Stimulated activated CD4-positive, alpha-beta T cell treated with anti-CD3 and anti-CD28 coated beads, Interleukin-4, amount 100 ng/mL, for 48 hours (primary cell): ENCODE measurements at places on chromosomes 11 and 22.

DNA sequence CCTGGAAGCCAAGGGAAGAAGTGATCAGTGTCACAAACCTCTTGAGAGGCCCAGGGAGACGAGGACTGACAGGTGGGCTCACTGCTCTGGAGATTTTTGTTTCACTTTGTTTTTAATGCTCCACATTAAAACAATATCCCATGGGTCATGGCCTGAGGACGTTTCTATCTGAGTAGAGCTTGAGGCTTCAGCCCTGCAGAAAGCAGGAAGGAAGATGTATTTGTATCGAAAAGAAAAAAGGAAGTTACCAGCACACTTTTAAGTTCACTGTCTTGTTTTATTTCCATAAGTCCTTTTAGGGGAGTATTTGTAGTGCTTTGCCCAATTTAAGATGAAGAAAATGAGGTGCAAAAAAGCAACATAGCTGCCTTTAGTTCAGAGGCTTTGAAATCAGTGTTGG lies 191.1 kb downstream of the GRIK4 start:
- no peak for DNase-seq

DNA sequence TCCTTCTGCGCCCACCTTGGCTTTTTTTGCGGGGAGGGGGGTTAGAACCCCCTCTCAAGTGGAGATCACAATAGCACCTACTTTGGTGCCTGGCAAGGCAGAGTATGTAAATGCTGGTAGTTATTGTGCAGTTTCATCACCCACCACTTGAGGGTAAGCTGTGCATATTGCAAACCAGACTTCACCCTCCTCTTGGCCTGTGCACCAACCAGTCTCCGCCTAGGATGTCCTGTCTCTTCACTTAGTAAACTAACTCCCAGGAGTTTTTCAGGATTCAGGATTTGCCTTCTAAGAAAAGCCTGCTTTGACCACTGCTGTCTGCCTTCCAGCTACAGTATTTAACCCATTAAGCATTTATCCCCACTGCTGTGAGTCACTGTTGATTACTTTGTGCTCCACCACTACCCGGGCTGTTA lies 2.0 kb upstream of the UBXN1 start:
- DNase-seq: no peak

DNA sequence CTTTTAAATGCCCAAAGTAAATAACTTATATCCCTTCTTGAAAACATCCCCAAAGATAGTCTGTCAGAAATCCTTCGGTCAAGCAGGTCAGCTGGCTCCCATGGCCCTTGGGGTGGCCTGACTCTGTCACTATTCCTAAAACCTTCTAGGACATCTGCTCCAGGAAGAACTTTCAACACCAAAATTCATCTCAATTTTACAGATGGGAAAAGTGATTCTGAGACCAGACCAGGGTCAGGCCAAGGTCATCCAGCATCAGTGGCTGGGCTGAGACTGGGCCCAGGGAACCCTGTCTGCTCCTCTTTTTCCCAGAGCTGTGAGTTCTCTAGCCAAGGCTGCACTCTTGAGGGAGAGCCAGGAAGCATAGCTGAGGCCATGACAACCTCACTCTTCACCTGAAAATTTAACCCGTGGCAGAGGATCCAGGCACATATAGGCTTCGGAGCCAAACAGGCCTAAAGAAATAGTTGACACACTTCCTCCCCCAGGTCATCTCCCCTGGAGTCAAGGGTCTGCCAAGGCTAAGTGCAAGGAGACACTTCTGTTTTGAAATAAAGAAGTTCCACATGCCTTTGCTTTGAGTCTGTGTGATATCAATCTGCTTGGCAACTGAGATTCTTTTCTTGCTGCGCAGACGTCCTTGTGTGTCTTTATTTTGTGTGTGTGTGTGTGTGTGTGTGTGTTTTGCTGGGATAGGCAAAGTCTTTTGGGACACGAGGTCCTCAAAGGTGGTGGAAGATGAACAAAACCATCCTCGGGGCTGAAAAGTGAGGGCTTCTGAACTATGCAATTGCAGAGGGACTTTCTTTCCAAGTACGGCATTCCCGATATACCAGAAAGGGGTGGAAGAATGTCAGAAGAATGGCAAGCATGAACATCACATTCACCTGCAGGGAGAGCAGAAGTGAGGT lies 16.8 kb upstream of the PRG2 start:
- DNase-seq: no peak

- no peak for DNase-seq
These were observed 8.6 kb downstream of the ASRGL1 start for GRCh38 chr11:62345861-62346260.

DNA sequence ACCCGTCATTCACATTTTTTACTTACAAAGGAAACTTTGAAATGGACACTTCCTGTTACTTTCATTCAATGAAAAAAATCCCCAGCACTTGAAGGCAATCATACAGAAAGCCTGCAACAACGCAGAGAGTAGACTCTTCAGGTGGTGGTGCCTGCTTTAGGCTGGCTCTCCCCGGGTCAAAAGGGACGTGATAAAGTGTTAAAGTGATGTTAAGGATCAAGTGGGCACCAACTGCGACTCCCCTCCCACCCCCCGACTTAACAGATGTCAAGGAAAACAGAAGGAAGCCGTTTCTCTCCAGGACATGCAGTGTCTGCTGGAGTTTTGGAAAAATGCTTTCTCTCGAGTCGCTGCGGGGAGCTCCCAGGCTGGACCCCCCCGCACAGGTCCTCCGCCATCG lies 414 bp upstream of the PNPLA3 start:
- DNase-seq: no peak

- no peak for DNase-seq
These were observed 17.8 kb downstream of the CHORDC1 start for GRCh38 chr11:90204832-90205646.

GRCh38 chr11:12108875-12109453 lies 1.4 kb upstream of the MICAL2 start:
- DNase-seq: no peak

DNA sequence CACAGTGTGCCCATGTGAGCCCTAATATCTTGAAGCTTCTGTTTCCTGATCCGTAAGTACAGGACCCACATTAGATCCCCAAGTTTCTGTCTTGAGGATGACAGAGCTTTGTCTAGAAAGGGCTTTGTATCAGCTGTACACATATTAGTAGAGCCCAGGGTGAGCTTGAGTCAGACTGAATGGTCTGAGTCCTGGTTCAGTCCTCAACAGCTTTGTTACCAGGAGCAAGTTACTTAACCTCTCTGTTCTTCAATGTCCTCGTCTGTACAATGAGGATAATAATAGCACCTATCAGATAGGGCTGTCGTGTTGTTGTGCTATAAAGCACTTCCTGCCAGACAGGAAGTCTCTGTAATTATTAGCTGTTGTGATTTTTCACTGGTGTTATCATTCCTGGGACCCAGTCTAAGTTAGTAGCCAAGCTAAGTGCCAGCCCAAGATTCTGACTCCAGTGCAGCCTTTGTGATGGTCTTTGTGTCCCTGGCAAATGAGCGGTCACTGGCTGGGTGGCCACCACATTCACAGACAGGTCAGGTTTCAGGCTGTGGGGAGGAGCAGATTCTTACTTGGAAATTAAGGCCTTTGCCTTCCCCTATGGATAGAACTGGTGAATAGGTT lies 6.8 kb downstream of the TOM1 start:
- no peak for DNase-seq

DNA sequence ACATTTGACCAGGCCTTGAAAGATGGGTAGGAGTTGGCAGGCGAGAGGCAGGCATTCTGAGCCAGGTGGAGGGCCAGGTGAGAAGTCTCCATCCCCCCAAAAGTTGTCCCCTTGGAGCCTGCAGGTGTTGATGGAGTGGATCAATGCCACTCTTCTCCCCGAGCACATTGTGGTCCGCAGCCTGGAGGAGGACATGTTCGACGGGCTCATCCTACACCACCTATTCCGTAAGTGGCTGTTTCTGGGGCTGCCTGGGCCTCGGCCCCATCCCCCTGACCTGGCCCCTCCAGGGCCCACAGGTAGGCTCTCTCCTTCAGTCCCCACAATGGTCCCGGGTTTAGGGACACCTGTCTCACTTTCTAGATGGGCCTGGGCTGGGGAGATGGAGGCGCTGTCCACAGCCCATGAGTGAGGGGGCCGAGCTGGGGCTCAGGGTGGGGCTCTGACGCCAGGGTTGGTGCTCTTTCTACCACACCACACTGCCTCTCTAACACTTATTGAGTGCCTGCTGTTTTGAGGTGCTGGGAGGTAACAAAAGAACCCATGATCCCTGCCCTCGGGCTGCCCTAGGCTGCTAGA lies 7.0 kb downstream of the PARVG start:
- no peak for DNase-seq

GRCh38 chr11:77580712-77581337 lies 8.9 kb upstream of the AQP11 start:
- DNase-seq: no peak

DNA sequence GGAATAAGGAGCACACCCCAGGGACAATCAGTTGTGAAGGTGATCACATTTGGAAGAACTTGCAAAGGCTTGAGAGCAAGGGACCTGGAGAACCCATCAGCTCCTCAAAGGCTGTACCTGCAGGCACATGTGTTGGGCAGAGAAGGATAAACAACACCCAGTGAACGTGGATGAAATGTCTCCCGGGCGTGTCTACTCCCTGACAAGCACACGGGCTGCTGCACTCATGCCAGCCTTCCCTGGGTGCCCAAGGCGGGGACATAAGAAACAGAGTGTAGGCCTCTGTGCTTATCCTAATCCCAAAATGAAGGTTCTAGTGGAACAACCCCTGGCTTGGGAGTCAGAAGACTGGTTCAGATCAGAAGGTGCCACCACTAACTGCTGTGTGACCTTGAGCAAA lies 46.7 kb downstream of the DSCAML1 start:
- no peak for DNase-seq

DNA sequence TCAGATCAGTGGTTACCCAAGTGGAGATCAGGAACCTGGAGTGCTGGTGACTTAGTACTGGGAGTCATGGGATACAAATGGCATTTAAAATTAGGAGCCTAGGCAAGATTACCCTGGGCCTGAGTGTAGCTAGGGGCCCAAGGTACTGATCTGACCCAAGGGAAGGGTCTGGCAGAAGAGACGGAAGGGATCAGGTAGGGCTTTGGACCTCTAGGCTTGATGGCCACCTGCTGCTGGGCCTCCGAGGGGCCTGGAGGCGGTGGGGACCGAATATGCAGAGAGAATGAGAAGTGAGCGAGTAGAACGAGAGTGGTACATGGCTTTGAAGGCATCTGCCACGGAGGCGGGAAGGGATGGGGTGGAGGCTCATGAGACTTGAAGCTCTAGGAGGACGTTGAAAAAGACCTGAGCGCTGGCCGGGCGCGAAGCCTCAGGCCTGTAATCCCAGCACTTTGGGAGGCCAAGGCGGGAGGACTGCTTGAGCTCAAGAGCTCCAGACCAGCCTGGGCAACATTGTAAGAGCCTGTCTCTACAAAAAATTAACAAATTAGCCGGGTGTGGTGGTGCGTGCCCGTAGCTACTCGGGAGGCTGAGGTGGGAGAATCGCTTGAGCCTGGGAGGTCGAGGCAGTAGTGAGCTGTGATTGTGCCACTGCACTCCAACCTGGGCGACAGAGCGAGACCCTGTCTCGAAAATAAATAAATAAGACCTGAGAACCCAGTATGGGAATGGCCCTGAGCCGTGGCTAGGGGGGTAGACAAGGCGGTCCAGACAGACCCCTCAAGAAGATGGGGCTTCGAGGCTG lies 563 bp upstream of the PPIL2 start:
- no peak for DNase-seq

DNA sequence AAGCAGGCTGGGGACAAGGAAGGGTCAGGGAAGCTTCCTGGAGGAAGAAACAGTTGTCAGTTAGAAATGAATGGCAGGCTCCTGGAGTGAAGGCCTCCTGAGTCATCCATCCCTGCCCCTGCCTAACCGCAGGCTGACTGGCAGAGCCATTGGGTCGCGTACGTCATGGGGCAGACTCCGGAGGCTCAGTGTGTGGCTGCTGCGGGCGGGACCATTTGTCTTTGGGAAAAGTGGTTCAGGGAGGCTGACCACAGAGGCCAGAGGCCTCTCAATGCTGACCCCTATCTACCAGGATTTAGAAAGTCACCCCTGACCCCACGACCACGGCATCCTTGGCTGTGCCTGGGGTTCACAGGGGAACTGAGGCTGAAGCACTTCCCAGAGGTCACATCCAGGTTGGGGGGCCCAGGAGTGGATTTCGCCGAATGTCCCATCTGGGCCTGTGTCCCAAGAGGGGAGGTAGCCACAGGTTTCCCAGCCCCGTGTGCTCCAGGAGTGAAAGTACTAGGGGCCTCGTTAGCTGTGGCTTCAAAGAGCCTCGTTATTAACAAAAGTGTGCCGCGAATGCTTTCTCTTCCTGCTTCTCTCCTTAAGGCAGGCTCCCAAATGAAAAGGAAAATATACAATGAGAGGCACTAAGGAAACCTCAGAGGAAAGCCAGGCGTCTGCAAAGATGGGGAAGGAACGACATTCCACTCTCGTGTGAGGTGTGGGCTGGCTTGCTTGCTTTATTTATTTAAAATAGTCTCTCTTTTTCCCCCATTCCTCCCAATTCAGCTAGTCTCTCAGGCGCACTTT lies 58.9 kb downstream of the FLRT1 start:
- DNase-seq: no peak

- DNase-seq: peak; percentile 48
These were observed 17.5 kb downstream of the ATG16L2 start for GRCh38 chr11:72831521-72832300.

GRCh38 chr22:37202001-37202555 lies 10.2 kb downstream of the SSTR3 start:
- no peak for DNase-seq

GRCh38 chr22:49494555-49494954 lies 333.1 kb downstream of the BRD1 start:
- DNase-seq: no peak

DNA sequence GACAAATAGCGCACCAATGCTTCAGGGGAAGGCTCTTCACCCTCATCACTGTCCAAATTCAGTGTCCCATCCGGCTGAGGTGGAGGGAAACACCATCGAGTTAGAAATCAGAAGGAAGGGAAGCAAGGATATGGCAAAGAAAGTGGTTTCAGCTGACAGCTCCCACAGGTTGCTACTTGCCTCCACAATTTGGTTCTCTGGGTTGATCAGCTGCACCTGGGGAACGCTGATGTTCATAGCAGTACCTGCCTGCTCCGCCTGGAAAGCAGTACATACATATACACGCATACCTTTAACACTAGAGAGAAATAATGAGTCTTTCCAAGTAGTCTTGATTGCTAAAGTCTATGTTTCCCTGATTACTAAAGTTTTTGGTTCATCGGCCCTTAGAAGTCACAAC lies 37.8 kb upstream of the APOA1 start:
- no peak for DNase-seq

DNA sequence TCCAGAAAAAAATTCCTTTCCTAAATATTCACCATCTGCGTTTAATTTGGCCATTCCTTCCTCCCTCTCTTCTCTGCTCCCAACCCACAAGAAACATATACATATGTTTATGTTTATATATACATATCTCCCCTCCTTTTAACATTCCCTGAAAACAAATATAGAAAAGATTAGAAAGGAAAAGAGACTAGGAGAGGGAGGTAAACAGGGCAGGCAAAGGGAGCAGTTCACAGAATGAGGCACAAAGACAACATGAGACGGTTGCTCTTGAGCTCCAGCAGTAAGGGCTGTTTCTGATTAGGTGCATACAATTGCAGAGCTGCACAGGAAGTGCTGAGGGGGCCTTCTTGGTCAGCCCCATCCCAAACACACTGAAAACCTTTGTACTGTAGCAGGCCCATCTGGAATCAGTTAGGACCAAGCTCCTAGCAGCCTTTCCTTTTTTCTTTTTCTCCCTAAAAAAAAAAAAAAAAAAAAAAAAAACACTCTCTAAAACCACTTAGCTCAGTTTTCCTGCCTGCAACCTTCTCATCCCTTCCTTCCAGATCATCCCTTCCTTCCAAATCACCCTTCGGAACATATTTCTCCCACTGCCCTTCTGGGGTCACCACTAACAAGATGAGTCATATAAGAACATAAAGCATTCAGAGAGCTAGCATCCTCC lies 57.0 kb downstream of the RBFOX2 start:
- no peak for DNase-seq

GRCh38 chr22:39990686-39991085 lies 4.1 kb upstream of the FAM83F start:
- DNase-seq: no peak
